ENCODE measurements at places on chromosomes 6 and 20.

DNA sequence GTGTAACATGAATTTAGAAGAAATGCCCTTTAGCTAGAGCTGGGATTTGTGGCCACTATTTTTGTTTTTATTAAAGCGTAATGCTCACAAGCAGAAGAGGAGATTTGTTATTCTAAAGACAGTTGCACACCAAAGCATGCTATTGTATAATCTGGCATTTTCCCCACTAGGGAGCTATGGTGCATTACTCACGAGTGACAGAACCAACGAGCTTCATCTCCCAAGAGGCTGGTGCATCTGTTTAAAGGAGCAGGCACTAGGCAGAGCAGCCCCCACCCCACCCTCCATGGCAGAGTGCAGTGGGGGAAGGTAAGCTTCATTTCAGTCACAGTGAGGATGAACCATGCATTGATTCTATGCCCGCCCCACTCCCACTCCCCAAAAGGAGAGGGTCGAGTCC lies 287.3 kb upstream of the TSHZ2 start:
- DNase-seq: no peak

- no peak for DNase-seq
Measured at GRCh38 chr6:150272264-150272975, 96.4 kb upstream of the IYD start.

DNA sequence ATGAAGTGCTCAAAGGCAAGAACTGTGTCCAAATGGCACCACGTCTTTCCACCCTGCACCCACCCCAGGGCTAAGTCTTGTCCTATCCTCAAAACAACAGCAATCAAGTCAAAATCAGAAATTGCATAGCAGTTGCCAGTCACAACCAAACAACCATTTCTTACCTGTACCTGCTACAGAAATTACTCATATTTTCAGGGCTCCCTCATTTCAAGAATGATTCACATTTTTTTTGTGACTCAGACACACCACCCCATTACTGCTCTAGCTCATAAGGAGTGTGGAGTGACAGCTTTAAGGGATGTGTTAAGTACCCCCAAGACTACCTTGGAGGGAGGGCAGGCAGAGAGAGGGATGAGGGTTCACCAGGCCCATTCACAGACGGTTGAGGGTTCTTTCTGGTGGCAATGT lies 111.7 kb downstream of the TRERF1 start:
- DNase-seq: no peak

GRCh38 chr6:166904101-166904746 lies 52.1 kb downstream of the RNASET2 start:
- DNase-seq: no peak

- DNase-seq: no peak
Measured at GRCh38 chr6:14278006-14278405, 160.4 kb downstream of the CD83 start.

- no peak for DNase-seq
Measured at GRCh38 chr20:53660947-53661381, 67.3 kb upstream of the ZNF217 start.

GRCh38 chr6:20115246-20115980 lies 96.9 kb downstream of the MBOAT1 start:
- no peak for DNase-seq

DNA sequence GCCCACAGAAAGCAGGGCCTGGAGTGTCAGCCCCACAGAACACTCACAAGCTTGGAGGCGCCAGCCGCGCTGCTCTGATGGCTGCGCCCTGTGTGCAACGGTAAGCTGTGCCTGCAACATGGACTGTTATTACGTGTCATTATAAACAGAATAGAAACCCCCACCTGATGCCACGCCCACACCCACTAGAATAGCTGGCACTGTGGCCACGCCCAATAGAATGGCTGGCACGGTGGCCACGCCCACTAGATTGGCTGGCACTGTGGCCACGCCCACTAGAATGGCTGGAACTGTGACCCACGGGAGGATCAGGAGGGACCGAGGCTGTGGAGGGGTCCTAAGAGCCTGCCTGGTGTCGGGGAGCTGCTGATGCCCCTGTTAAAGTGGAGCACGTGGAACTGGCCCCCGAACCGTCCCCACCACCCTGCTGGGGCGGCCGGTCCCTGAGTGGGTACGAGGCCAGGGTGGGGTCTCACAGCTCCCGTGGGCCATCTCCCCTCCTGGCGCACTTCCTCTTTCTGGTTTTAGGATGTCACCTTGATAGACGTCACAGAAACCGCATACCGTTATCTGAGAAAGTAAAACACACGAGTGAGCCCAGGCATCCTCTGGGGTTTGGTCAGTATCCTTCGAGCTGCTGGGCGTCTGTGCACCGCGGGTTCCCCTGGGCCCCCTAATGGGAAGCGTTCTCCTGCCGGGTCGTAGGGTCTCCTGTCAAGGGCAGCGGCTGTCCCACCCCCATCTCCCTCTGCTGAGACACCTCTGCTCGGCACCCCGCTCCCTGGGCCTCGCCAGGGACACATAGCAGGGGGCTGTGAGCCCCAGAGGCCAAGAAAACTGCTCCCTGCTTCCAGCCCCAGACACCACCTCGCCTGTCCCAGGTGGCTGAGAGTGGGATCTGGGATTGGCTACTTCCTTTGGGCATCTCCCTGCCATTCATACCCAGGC lies 25.4 kb downstream of the SLC17A9 start:
- DNase-seq: no peak

DNA sequence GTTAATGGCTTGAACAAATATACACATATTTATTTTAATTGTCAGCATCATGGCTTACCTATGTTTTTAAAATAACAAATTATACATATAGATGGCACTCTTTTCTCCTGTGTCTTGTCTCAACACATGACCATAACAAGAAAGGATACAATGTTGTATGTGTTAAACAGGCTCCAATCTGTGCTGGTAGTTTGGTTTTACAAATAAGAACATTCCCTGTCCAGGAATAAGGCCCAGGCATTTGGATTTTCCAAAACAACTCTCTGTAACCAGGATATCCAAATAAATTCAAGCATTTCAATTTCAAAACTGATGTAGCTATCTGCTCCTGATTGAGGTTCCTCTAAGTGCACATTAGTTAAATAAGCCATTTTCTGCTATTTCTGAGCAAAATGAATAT lies 17.1 kb downstream of the METTL24 start:
- DNase-seq: no peak

- no peak for DNase-seq
Measured at GRCh38 chr20:1905693-1906092, 10.5 kb downstream of the SIRPA start.

GRCh38 chr6:108179741-108180140 lies 13.9 kb downstream of the NR2E1 start:
- no peak for DNase-seq
